ENCODE measurements at places on chromosomes 2 and 18.

GRCh38 chr2:19140463-19141208 lies 217.8 kb downstream of the OSR1 start:
- DNase-seq = no peak

- DNase-seq = no peak
Measured at GRCh38 chr18:51107598-51108305, 77.7 kb downstream of the SMAD4 start.

- DNase-seq = no peak
Measured at GRCh38 chr2:162113776-162114168, 38.3 kb downstream of the GCG start.

DNA sequence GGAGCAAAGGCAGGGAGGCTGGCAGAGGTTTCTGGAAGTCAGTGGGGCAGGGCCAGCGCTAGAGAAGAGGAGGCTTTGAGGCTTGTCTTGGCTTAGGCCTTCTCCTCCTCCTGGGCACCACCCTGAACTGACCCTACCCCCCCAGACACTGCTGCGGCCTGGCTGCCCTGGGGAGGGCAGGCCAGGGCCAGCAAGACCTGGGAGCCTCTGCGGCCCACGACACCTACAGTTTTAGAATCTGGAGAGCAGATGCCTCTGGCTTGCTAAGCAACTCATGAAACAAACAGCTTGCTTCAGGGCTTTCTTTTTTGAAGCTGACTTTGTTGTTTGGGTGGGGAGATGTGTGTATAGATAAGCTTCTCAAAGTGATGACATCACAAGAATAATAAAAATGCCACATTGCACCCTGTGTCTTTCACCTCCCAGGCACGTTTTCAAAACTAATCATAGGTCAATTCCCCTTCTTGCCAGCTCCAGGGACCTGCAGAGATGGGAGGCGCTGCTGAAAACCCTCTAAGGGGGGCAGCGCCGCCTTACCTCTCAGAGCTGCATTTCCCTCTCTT lies 46.2 kb upstream of the SMAD7 start:
- no peak for DNase-seq

- no peak for DNase-seq
Measured at GRCh38 chr2:14650066-14650465, 17.5 kb downstream of the LRATD1 start.

DNA sequence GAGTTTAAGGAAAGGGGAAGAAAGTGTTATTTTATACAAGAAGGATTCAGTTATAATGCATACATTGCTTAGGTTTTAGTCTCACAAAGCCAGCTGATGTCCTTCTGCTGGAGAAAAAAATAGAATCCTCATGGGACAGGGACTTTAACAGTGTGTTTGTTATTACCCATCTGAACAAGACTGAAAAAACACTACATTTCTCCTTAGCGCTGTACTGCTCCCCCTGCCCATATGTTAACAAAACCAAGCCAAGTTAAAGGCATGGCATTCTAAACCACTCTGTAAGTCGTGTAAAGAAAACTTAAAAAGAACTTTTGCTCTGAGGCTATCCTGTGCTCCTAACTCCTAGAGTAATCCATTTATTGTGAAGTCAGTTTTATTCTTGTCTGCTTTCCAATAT lies 102.6 kb upstream of the NYAP2 start:
- DNase-seq = no peak

GRCh38 chr18:75107196-75107930 lies 101.6 kb downstream of the PTGR3 start:
- no peak for DNase-seq

GRCh38 chr2:190879474-190880377 lies 895 bp upstream of the GLS start:
- DNase-seq = no peak

- peak; percentile 49 for DNase-seq
Measured at GRCh38 chr2:186195696-186196095, 290.4 kb upstream of the ZC3H15 start.

DNA sequence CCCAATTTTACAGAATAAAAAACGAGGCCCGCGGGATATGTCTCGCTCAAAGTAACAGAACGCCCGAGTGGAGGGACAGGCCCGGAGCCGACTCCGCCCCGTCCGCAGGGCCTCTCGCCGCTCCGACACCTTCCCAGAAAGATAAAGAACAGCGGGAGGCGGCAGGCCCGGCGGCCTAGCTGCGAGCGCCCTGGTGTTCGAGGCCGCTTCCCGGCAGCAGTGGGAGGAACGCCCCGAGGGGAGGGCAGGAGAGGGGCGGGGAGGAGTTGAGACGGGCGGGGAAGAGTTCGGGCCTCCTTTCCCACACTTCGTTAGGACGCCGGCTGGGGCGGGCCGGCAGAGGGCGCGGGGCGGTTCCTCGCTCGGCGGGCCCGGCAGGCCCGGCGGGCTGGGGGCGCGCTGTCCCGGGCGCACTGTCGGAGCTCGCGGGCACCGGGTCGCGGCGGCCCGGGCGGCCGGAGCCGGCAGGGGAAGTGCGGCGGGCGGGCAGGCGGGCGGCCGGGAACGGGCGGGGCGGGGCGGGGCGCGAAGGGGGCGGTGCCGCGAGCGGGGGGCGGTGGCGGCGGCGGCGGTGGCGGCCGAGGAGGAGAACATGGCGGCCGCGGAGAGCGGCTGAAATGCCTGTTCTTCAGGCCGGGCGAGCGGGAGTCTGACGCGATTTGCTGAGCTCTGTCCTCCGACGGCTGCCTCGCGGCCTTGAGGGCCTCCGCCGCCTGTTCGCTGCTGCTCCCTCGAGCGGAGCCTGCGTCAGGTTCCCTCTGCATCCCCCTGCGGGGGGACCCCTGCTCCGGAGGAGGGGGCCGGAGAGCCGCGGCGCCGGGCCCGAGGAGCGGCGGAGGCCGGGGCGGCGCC lies at the start of gene NCOA1:
TSS of gene NCOA1 (plus strand) at position 565 of the 852 bp plus-strand sequence. CDS start 167,424 bp downstream, outside the sequence.
- DNase-seq = peak; percentile 91

DNA sequence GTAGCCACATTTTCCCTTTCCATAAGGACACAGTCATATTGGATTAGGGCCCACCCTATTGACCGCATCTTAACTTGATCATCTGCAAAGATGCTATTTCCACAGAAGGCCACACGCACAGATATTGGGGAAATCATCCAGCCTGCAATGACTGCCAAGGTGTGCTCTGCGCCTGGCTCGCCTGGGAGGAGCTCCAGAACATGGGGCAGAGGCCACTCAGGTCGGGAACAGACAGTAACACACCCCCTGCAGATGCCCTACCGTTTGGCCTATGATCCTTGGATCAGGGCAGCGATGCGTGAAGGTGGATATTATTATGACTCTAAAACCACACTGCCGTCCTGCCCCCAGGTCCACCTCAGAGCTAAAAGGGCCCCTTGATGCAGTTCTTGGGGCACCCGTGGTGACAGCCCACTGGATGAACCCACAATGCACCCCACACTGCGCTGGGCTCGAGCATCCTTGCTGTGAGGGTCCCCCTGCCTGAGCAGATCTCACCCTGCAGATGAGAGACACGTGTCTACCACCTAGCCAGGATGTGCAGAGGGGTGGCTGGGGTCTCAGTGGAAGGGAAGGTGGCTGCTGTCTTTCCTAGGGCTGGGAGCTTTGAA lies 72.9 kb upstream of the ZNF516 start:
- no peak for DNase-seq

- DNase-seq = no peak
Measured at GRCh38 chr2:230891509-230891908, 26.8 kb downstream of the ITM2C start.

DNA sequence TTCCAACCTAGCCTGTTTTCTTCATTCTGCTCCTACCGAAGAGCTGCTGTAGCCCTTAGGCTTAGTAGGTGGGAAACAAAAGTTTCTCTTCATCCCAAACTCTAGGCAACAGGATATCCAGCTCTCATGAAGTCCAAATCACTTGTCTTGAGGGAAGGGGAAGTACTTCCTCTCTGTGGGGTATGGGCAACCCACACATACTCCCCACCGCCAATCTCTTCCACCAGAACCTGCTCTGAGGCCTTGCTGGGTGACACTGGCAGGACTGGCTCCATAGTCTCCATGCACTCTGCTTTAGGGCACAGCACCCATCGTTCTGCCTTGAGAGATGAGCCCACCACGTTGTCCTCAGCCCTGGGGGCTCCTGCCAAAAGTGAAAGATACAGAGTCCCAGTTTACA lies 173.0 kb downstream of the NCK2 start:
- DNase-seq = no peak

DNA sequence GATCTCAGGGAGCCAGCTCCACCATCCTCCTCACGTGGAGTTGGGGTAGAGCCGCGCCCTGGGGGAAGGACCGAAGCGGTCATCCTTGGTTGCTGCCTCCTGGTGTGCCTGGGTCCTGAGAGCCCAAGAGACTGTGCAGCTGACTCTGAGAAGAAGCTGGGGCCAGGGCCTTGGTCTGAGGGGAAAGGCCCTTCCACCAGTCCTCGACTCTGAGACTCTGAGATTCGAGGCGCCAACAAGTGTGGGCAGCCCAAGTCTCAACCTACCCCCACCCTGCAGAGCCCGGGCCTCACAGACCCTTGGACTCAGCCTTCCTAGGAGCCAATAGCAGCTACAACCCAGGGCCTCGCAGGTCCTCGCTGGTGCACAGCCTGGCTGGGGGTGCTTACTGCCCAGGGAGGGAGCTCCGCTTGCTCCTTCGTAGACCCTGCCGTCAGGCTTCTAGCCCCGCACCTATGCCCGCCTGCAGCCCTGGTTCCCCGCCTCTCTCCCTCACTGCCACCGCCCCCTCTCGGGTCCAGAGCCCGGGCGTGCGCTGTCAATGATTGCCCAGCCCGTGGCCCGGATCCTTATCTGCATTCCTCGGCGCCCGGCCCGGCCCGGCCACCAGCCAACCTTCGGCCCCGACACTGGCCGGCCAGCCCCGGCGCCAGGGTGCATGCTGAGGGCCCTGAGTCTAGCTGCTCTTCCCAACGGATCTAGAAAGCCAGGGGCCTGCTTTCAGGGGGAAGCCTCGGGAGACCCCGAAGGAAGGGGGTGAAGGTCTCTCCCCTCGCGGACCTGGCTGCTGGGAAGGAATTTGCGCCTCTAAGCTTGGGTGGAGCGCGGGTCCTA lies 2.0 kb downstream of the IHH start:
- no peak for DNase-seq

DNA sequence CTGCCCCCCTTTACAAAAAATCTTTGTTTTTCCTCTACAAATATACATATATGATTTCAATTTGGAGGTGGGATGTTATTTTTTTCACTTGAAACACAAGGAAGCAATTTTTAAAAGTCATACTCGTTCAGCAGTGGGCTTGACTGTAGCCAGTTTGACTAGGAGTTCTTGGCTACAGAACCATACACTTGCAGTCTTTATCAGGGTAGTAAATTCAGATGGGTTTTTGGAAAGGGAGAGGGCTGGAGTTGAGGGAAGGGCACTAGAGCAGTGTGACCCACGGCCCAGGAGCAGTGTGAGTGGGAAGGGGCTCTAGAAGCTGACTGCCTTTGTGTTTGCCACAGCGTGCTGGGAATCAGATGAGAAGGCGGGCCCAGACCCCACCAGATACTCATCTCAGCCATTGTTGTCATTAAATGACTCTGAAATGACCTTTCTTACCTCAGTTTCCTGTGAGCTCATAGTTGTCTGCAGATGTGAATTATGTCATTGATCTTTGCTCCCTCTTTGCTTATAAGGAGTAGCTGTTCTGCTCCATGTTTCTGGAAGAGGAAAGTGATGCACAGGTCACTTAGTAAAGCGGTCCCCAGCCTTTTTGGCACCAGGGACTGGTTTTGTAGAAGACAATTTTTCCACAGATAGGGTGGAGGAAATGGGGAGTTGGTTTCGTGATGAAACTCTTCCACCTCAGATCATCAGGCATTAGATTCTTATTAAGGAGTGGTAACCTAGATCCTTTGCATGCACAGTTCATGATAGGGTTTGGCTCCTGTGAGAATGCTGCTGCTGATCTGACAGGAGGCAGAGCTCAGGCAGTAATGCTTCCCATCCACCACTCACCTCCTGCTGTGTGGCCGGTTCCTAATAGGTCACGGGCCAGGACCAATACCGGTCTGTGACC lies 116.8 kb downstream of the SPTBN1 start:
- DNase-seq = no peak

DNA sequence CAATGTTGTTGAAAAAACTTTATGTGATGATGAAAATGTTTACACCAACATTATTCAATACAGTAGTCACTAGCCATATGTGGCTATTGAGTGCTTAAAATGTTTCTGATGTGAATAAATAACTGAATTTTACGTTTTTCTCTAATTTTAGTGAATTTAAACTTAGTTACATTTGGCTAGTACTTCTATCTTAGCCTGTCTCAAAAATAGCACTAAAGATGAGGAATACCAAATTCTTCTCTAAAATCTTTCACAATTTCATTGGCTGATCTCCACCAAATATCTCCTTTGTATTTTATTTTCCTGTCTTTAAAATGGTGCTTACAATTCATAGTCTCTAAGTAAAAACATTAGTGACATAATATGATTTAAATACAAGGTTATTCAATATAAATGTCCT lies 83.7 kb upstream of the RND3 start:
- no peak for DNase-seq

GRCh38 chr2:111905990-111906735 lies 7.8 kb downstream of the MERTK start:
- DNase-seq = no peak

- no peak for DNase-seq
Measured at GRCh38 chr2:122660786-122661634, 905.6 kb downstream of the TSN start.

GRCh38 chr18:56323673-56324072 lies 314.7 kb downstream of the TXNL1 start:
- DNase-seq = no peak

GRCh38 chr2:37552339-37552738 lies 119.1 kb downstream of the CDC42EP3 start:
- no peak for DNase-seq

DNA sequence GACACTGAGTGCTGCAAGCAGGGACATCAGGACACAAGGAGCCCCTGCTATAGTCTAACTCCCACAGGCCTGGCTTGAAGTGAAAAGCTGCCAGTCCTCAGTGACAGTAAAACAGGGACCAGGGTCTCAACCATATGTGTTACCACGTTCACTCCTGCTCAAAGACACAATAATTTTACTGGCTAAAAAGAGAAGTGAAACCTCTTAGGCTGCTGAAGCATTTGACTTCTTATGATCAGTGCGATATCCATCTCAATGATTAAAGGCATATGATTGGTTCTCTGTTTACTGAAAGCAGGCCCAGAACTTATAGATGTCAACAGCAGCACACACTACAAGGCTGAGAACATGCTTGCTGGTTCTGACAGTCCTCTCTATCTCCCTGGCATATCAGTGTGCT lies 129.8 kb upstream of the LMAN1 start:
- DNase-seq = no peak

GRCh38 chr2:216081012-216081411 lies 597 bp downstream of the PECR start:
- DNase-seq = no peak

DNA sequence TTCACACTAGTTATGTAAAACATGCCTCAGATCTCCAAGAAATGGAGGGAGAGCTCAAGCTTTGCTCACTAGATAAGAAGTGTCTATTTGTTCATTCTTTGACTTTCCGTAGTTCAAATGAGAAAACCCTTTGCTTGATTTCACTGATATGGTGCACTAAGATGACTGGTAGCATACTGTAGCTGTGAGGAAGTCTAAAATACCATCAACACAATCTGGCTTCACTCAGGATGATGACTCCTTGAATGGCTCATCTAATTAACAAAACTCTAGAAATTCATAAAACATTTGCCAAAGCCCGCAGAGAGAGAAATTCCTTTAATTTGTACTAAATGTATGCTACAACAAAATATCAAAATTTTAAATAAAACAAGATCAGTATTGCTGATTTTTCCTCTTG lies 152.8 kb upstream of the STK17B start:
- DNase-seq = no peak

Data from muscle of arm (tissue), 14 donors.